Type B pancreatic cell (in vitro differentiated cells): ENCODE measurements at places on chromosomes 1 and 21. TPM values are rescaled to one million over a fixed set of nuclear protein-coding genes. Genes with fewer than 3 reads are reported as not detected.

- H3K27ac ChIP-seq = no peak overlapping the region
- H3K4me3 ChIP-seq = no peak overlapping the region
- no peaks in the 10 kb centered on the region for H3K4me1 ChIP-seq
- DNase-seq = no peak
These were observed 57.5 kb downstream of the KIAA0319L start for GRCh38 chr1:35499652-35500176.

GRCh38 chr1:36834586-36834985 lies 199.7 kb downstream of the GRIK3 start:
- H3K4me1 ChIP-seq = peaks cover 21% of the 10 kb centered on the region
- DNase-seq = no peak
- no peak overlapping the region for H3K27ac ChIP-seq
- H3K4me3 ChIP-seq = no peak overlapping the region
- H3K27me3 ChIP-seq = peaks cover 34% of the 10 kb centered on the region

GRCh38 chr1:23282957-23283356 lies 61.1 kb downstream of the HNRNPR start:
- H3K27me3 ChIP-seq = no peaks in the 10 kb centered on the region
- DNase-seq = no peak
- H3K4me1 ChIP-seq = peaks cover 5% of the 10 kb centered on the region
- peak overlapping the region; percentile 11 for H3K27ac ChIP-seq
- H3K4me3 ChIP-seq = no peak overlapping the region
- peaks cover 39% of the 10 kb centered on the region for H3K36me3 ChIP-seq

DNA sequence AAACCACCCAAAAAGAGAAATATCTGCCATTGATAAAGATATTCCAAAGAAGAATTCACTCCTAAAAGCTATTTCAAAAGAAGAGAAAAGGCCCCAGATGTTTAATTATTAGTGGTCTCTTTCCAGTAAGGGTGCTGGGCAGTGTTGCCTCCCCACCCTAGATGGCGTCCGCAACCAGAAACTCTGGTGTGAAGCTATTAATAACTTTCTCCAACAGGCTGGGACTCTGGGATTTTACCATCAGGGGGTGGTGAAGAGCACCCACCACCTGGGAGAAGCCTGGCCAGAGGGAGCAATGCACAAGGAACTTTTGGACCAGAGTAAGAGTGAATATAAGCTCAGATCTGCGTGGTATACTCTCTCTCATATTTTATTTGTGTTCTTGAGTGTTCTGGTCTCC lies 115.4 kb upstream of the TIAM1 start:
- no peak overlapping the region for H3K4me3 ChIP-seq
- no peaks in the 10 kb centered on the region for H3K27me3 ChIP-seq
- H3K27ac ChIP-seq = no peak overlapping the region
- no peak for DNase-seq

DNA sequence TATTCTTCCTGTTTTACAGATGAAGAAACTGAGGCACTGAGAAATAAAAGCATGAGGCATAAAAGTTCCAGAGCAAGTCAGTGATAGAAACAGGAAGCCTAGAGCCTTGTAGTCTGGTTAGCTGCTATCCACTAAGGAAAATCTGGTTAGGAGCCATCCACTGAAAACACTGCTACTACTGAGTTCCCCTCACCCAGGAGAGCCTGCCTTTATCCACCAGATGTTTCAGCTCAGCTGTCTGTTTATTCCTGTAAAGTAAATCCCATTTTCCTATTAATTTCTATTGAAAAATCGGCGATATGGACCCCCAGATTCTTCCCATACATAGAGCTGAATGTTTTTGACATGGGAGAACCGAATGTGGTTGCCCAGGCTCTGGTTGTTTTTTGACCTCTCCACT lies 63.7 kb upstream of the LMO4 start:
- no peaks in the 10 kb centered on the region for H3K36me3 ChIP-seq
- H3K27me3 ChIP-seq = no peaks in the 10 kb centered on the region
- DNase-seq = no peak
- H3K4me3 ChIP-seq = no peak overlapping the region

GRCh38 chr1:14602136-14602535 lies 3.7 kb downstream of the KAZN start:
- peaks cover 45% of the 10 kb centered on the region for H3K4me1 ChIP-seq
- peaks cover 8% of the 10 kb centered on the region for H3K36me3 ChIP-seq
- H3K27ac ChIP-seq = peak overlapping the region; percentile 64
- DNase-seq = no peak
- H3K4me3 ChIP-seq = peak overlapping the region; percentile 91
- H3K27me3 ChIP-seq = peaks cover 28% of the 10 kb centered on the region

DNA sequence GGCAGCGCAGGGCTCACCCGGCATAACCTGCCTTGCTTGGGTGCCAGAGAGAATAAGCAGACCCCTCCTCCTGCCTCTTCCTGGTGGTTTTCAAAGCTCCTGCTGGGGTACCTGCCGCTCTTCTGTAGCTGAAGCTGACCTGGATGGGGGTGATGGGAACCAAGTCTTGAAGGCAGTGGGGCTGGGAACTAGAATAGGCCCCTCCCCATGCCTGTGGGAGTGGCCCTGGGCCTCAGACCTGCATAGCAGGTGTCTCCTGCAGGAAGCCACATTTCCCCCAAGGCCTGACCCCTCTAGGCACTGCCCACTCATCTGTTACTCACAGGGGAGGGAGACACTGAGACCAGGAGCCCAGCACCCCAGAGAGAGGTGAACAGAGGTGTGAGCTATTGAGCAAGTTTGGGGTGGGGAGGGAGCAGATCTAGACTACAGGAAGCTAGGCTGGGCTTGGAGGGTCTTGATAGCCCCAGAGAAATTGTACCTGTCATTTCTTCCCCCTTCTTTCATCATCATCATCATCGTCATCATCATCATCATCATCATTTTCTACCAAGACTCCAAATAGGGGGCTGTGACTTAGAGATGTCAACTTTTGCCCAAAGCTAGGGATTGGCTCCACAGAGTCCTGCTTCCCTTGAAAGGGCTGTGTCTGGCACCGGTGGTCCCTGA lies 10.1 kb downstream of the PADI1 start:
- no peak overlapping the region for H3K27ac ChIP-seq
- peaks cover 36% of the 10 kb centered on the region for H3K4me1 ChIP-seq
- no peak for DNase-seq
- no peaks in the 10 kb centered on the region for H3K36me3 ChIP-seq
- no peak overlapping the region for H3K4me3 ChIP-seq

DNA sequence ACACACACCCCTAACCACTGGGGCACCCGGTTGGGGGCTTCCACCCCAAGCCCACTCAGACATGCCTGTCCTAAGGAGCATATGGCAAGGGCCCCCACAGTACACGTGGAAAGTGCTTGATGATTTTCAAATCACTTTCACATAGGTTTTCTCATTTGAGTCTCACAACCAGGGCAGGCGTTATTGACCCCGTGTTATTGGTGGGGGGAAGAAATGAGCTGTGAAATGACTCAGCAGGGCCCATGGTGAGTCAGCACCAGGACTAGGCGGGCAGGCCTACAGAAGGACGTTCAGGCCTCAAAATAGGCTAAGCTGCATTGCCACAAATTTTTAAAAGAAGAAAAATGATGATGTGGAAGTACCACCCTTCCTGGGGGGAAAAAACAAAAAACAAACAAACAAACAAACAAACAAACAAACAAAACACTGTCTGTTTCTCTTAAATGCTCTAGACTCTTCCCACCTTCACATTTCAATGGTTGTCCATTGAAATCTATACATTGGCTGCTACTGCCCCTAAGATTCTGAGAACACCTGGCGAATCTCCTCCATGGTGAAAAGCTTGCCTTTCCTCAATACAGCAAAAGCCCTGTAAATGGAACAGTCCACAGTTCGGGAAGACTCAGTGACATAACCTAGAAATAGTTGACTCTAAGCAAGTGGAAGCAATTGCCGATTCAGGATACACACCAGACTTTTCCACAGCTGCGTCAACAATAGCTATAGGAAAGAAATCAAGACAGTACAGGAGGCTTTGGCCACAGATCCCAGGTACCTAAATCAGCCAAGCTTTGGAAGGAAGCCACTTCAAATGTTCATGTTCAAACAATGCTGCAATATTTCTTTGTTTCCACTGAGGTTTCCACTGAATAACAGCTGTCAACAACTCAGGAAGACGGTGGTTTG lies 234.7 kb downstream of the TOMM20 start:
- H3K27ac ChIP-seq = no peak overlapping the region
- peaks cover 22% of the 10 kb centered on the region for H3K4me1 ChIP-seq
- H3K4me3 ChIP-seq = no peak overlapping the region
- DNase-seq = no peak
- H3K36me3 ChIP-seq = no peaks in the 10 kb centered on the region
- H3K27me3 ChIP-seq = no peaks in the 10 kb centered on the region

GRCh38 chr1:7733276-7733675 lies 37.8 kb upstream of the VAMP3 start:
- no peaks in the 10 kb centered on the region for H3K36me3 ChIP-seq
- no peak for DNase-seq
- no peak overlapping the region for H3K4me3 ChIP-seq
- no peak overlapping the region for H3K27ac ChIP-seq
- no peaks in the 10 kb centered on the region for H3K27me3 ChIP-seq

DNA sequence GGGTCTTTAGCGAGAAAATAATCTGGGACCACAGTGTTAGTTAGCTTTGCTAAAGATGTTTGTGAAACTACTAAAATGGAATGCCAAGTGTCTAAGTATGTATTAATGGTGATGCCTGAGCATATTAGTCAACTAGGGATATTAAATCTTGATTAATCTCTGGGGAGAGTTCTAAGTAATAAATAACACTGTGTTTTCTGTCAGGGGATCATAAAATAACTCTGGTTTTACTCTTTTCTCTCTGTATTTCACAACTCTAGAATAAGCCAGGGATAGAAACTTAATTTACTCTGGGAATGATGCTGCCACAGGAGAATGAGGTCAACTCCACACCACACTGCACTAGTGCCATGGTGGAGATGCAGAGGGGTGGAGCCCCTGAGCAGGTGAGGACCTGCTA lies 399.2 kb downstream of the PTBP2 start:
- H3K36me3 ChIP-seq = no peaks in the 10 kb centered on the region
- no peak overlapping the region for H3K4me3 ChIP-seq
- peaks cover 9% of the 10 kb centered on the region for H3K4me1 ChIP-seq
- no peak for DNase-seq
- no peak overlapping the region for H3K27ac ChIP-seq

GRCh38 chr1:89269277-89269676 lies 3.4 kb downstream of the GBP5 start:
- peaks cover 2% of the 10 kb centered on the region for H3K4me1 ChIP-seq
- no peaks in the 10 kb centered on the region for H3K27me3 ChIP-seq
- H3K27ac ChIP-seq = no peak overlapping the region
- no peak for DNase-seq
- no peak overlapping the region for H3K4me3 ChIP-seq

- peak; percentile 62 for DNase-seq
- H3K36me3 ChIP-seq = no peaks in the 10 kb centered on the region
- peaks cover 11% of the 10 kb centered on the region for H3K4me1 ChIP-seq
- H3K4me3 ChIP-seq = no peak overlapping the region
- peaks cover 3% of the 10 kb centered on the region for H3K27me3 ChIP-seq
- H3K27ac ChIP-seq = no peak overlapping the region
These were observed 39.2 kb downstream of the UBE2G2 start for GRCh38 chr21:44762221-44763049.

DNA sequence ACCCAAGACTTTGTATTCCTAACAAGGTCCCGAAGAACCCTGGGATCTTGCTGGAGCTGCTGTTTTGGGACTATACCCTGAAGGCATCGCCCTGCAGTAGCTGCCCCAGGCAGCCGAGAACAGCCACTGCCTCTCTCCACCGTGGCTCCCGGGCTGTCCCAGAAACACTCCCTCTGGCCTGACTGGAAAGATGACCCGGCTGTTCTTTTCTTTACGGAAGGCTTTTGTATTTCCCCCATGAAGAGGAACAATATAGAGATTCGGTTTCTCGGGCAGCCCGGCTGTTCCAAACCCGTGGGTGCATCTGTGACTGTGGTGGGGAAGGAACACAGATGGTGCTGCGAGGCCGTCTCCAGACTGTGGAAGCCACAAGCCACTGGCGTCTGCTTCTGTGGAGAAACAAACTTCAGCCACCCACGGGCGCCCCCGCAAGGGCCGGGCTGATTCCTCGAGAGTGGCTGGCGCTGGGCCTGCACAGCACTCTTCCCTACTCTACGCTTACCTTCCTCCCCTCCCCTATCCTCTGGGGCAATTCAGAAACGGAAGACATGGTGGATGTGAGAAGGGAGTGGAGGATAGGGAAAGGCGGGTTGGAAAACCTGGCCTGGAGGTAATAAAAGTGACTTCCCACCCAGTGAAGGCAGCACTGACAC lies 33.7 kb upstream of the VASH2 start:
- peaks cover 47% of the 10 kb centered on the region for H3K27me3 ChIP-seq
- no peaks in the 10 kb centered on the region for H3K36me3 ChIP-seq
- H3K4me3 ChIP-seq = peak overlapping the region; percentile 44
- no peak for DNase-seq

- H3K4me3 ChIP-seq = no peak overlapping the region
- H3K4me1 ChIP-seq = no peaks in the 10 kb centered on the region
- H3K27me3 ChIP-seq = no peaks in the 10 kb centered on the region
- no peak overlapping the region for H3K27ac ChIP-seq
These were observed 275.0 kb downstream of the AKT3 start for GRCh38 chr1:243575070-243575469.

GRCh38 chr1:89779151-89779940 lies 41.5 kb upstream of the LRRC8D start:
- H3K27ac ChIP-seq = no peak overlapping the region
- H3K4me1 ChIP-seq = peaks cover 4% of the 10 kb centered on the region
- no peak for DNase-seq
- no peaks in the 10 kb centered on the region for H3K36me3 ChIP-seq
- H3K27me3 ChIP-seq = no peaks in the 10 kb centered on the region

DNA sequence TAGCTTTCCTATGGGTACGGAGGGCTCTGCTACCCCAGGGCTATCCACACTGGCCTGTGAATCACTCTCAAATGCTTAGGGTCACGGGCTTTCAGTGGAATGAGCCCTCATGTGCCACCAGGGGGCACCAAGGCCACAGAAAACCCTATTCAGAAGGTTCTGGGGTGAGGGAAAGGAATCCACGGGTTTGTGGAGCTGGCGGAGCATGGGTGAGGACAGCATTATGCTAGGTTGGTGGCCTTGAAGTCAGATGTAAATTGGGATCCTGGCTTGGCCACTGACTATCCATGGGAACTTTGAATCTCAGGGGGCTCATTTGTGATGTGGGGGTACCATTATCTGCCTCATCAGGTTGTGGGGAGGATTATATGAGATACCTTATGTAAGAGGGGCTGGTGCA lies 5.1 kb upstream of the LAMTOR5 start:
- no peak overlapping the region for H3K4me3 ChIP-seq
- no peak for DNase-seq
- no peak overlapping the region for H3K27ac ChIP-seq
- peaks cover 3% of the 10 kb centered on the region for H3K36me3 ChIP-seq

The ADCY10 gene
- total RNA-seq = 0.14 and 0.39 TPM in 2 replicates

The ANKRD35 gene
- 0.12 and 0.56 TPM in 2 replicates for total RNA-seq

The GPR3 gene
- total RNA-seq = 1.3 and 1.9 TPM in 2 replicates

The SELENON gene
- 39.8 and 68.7 TPM in 2 replicates for total RNA-seq

The SPRR1B gene
- total RNA-seq = 93.7 and 274 TPM in 2 replicates

The SIKE1 gene
- 64.6 and 69.1 TPM in 2 replicates for total RNA-seq

The OR2T11 gene
- not detected in 2 replicates for total RNA-seq

The PCAT6 gene
- 7.9 and 13.9 TPM in 2 replicates for total RNA-seq
